NCI-H2081 treated with DMSO at 0.1 percent for 48 hours (cell line): ENCODE measurements at places on chromosomes 12 and 14.

DNA sequence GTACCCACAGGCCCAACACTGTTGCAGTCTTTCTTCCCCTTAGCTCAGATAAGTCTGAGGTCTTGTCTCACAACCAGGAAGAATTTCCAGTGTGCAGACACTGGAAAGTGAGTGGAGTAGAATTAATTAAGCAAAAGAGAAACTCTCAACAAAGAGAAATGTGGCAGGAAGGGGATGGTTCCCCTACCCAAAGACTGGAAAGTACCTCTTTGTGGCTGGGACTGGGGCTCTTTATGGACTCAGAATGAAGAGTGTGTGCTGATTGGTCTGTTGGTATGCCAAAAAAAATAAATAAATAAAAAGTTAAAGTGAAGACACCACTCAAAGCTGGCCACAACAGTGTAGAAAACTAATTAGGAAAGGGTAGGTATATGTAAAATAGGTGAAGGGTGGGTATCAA lies 26.4 kb downstream of the GLIPR1L1 start:
- DNase-seq, result no peak

- no peak for DNase-seq
These were observed 543.2 kb upstream of the TBX3 start for GRCh38 chr12:115227137-115227615.

DNA sequence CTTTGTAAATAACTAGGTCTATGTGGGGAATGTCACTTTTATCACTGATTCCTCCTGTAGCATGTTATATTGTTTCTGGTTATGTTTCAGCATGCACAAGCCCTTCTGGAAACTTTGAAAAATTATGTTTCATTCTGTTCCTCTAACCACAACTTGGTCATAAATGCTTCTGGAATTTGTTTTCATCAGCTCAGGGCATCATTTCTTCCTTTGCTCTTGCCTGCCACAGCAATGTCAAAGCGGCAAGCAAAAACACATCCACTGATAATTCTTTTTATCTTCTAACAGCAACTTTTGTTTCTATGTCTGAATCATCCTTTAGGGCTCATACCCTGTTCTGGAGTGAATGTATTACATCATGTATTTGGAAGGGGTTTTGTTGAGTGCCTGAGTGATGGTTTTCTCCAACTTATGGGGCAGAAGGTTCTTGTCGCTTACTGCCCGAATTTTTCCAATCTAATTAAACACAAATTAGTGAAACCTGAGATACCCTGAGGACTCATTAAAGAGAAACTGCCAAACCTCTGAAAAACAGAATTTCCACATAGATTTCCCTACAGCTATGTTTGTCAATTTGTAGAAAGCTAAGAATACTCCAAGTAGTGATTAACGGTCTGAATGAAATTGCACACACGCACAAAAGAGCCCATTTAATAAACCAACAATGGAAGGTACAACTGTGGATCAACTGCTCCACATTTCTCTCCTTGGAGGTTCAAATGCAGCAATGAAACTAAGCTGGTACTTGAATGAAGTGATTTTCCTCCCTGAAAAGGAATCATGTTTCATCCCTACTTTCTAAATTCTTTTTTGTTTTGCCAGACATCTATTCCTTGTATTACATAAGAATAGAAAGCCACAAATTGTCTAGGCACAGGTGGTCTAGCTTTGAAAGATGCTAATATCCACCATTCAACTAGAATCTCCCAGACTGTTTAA lies 173.5 kb upstream of the KRR1 start:
- no peak for DNase-seq

- DNase-seq, result no peak
These were observed 194.2 kb downstream of the SYT10 start for GRCh38 chr12:33245434-33245833.

DNA sequence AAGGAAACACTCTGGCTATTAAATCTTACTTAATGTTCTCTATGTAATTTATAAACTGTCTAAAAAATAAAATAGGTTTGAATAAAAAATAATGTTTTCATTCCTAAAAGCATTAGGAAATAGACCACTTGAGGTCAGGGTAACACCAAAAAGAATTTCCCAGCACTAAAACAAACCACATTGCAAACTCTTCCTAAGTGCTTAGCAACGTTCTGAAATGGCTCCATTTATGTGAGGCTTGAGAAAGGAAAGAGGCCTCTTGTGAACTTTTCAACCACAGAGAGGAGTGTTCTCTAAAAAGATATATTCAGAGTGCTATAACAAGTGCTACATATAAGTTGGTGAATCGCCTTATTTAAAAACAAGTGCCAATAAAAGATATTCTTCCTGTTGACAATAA lies 42.7 kb downstream of the ALX1 start:
- no peak for DNase-seq

DNA sequence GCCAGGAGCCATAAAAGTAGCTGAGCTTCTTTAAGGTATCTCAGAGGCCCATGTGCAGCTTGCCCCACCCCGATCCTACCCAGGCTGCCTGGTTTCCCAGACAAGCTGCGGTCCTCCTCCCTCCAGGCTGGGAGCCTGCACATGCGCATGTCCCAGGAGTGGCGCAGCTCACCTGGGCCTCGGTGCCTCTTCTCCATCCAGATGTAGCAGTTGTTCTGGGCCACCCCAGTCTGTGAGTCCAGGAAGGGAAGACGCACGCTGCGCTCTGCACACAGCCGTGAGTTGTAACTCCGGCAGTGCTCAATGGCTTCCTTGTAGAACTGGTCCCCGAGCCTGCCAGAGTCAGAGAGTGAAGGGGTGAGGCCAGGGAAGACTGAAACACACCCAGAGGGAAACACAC lies 122.3 kb downstream of the DPF3 start:
- no peak for DNase-seq
